ENCODE measurements at places on chromosomes 1 and 21.
A peak's percentile ranks its signal among the peaks of the same experiment; 100 is the strongest.

DNA sequence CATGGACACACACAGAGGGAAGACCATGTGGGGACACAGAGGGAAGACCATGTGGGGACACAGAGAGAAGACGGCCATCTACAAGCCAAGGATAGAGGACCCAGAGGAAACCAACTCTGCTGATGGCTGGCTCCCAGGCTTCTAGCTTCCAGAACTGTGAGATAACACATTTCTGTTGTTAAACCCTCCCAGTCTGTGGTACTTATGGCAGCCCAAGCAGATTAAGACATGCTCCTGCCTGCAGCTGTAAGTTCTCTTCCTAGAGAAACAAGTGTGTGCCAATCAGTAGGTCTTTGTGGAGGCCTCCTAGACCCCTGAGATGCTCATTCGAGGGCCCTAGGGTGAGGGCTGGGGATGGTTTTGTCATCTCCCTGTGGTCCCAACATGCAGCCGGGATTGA lies 2.7 kb downstream of the AGT start:
- DNase-seq = no peak

DNA sequence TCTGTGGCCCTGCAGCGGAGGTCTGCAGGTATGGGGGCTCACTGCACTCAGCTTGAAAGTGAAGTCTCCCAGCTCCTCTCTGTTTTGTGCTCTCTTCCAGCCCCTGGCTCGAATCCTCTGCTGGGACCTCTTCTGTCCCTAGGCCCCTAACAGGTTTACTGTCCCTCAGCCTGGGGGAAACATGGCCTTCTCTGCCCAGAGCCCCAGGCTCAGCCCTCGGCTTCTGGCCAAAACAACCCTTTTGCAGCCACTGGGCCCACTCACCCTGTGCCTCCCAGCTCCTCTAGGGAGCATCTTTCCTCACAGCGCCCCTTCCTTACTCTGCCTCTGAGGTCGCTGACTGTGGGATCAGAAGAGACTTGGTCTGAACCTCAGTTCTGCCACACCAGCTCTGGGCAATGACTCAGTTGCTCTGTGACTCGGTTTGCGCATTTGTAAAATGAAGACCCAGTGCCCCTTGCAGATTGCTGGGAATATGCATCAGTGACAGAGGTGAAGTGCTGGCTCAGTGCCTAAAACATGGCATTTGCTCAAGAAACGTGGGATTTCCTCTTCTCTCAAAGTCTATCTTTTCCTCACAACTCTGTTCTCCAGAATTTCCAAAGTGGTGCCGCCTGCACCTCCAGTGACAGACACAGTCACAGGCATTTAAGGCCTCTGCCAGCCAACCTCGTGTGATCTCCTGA lies 26.5 kb upstream of the TENT5C start:
- no peak for DNase-seq

GRCh38 chr1:110602466-110602865 lies 3.7 kb downstream of the KCNA2 start:
- DNase-seq = no peak

DNA sequence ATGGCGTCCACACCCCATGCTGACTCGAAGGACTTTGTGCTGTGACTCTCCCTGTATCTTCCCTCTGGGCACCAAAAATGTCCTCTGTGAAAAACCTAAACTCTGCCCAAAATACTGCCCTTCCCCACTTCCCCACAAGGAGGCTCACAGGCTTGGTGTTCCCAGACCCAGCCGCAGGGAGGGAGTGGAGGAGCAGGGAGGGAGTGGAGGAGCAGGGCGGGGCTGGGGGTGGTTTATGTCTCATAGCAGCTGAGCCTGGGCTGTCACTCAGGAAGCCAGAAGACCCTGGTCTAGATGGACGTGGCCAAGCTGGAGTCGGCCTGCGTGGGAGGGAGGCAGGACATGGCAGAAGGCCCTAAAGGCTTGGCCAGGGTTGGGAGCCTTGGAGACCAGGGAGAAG lies 461.7 kb downstream of the PTPRU start:
- DNase-seq = peak; percentile 88

DNA sequence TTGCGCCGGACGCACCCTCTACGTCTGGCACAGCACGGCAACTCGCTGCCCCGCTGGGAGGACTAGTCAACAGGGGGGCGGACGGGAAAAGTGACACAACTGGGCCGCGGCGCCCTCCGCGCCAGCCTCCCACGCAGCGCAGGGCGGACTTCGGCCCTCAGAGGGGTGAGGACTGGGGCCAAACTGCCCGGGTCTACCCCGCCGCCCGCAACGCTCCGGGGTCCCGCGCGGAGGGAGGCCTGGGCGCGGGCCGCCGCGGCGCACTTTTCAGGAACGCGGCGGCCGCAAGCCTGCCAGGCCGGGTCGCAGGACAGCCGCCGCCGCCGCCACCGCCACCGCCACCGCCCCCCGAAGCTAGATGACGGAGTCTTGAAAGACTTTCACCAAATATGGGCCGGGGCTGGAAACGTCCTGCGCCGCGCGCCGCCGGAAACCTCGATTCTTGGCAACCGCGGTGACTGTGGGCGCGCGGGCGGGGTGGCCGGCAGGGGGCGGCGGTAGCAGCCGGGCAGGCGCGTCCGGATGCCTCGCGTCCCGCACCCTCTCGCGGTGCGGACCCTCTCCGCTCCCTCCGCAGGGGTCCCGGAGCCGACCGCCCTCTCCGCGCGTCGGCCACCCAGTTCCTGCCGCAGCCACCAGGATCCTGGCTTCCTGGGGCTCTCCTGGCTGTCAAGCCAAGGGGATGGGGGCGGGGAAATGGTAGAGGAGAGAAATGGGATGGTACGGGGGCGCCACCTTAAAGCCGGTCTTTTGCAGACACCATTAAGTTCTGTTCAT lies 3.7 kb upstream of the CCN1 start:
- DNase-seq = peak; percentile 59

GRCh38 chr1:145827966-145828365 lies 4.0 kb downstream of the POLR3C start:
- DNase-seq = no peak

GRCh38 chr21:32018381-32018780 lies 145.6 kb downstream of the HUNK start:
- DNase-seq = no peak

DNA sequence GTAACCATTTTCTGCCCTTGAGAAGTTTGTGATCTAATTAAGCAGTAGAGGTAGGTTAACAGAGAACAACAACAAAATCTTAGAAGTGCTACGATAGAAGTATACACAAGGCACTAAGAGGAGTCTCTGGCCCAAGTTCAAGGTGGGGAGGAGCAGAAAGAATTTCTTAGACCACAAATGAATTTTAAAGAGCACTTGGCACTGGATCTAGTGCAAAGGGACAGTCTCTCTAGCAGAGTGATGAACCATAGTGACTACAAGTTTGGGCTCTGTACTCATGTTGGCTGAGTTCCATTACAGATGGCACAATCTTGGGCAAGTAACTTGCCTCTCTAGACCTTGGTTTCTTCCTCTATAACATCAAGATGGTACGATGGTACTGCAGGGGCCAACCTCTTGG lies 33.3 kb upstream of the PIGC start:
- DNase-seq = no peak

GRCh38 chr1:232499188-232499587 lies 130.7 kb downstream of the SIPA1L2 start:
- no peak for DNase-seq

DNA sequence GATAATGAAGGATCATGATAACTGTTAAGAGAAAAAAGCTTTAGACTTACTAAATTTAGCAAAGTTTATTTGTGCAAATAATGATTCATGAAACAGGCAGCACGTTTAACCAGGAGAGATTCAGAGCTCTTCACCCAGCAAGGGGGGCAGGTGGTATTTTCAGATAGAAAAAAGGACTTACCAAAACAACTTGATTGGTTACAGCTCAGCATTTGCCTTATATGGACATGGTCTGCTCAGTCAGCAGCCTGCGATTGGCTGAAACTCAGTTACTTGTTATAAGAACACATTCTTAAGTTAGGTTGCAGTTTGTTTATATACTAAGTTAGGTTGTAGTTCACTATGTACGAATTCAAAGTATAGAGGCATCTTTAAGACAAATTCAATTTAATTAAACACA lies 165.6 kb downstream of the DUSP10 start:
- peak; percentile 46 for DNase-seq

DNA sequence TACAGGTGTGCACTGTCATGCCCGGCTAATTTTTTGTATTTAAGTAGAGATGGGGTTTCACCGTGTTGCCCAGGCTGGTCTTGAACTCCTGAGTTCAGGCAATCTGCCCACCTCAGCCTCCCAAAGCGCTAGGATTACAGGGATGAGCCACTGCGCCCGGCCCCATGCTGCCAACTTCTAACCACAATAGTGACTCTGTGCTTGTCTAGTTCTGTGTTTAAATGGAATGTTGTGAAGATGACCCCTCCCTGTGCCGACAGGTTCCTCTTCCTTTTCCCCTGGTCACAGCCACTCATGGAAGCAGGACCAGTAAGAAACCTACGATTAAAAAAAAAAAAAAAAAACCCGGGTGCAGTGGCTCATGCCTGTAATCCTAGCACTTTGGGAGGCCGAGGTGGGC lies 4.7 kb downstream of the MAP1LC3C start:
- DNase-seq = no peak

GRCh38 chr1:194366705-194367104 lies 1180.3 kb upstream of the B3GALT2 start:
- no peak for DNase-seq

DNA sequence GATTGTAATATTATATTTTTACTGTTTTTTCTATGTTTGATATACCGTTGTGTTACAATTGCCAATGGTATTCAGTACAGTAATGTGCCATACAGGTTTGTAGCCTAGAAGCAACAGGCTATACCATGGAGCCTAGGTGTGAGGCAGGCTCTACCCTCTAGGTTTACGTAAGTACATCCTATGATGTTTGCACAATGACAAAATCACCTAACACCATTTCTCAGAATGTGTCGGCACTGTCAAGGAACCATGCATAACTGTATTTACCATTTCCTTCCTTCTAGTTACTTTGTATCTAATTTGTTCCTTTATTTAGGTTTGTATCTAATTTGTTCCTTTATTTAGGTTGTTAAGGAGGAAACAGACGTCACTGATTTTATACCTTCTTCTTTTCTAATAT lies 9.9 kb downstream of the NPHP4 start:
- no peak for DNase-seq

DNA sequence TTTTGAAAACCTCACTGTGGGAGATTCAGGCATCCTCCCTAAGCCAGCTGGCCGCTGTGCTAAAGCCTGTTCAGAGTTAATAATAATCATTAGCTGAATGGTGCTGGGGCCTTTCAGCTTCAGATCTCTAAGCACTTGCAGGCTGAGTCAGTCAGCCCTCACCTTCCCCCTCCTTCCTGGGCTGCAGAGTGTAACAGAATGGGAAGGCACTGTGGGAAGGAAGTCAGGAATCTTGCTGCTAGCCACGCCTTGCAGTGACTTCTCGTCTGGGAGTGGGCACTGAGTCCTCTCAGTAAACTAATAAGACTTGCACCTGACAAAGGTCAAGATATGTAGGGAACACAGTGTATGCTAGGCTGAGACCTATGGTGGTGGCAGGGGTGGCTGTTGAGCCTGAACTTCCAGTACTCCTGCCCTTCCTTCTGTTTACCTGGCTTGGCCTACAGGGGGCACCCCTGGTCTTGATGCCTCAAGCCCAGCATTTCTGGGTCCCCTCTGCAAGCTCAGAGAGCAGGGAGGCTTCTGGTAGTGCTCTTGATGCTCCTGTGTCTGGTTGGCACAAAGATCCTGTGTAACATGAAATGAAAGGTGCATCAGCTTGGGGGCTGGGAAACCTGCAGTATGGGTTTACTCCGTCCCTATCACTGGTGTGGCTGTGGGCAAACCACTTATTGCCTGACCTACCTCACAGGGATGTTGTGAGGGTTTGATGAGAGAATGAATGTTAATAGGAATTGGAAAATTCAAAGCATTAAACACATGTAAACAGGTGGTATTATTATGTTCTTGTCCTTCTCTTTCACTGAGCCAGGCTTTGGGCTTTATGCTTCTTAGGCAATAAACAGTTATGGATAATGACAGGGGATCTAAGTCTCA lies 6.0 kb downstream of the CYB561D1 start:
- peak; percentile 49 for DNase-seq

- no peak for DNase-seq
Observed at GRCh38 chr1:169848456-169848855, 45.2 kb downstream of the SCYL3 start.

DNA sequence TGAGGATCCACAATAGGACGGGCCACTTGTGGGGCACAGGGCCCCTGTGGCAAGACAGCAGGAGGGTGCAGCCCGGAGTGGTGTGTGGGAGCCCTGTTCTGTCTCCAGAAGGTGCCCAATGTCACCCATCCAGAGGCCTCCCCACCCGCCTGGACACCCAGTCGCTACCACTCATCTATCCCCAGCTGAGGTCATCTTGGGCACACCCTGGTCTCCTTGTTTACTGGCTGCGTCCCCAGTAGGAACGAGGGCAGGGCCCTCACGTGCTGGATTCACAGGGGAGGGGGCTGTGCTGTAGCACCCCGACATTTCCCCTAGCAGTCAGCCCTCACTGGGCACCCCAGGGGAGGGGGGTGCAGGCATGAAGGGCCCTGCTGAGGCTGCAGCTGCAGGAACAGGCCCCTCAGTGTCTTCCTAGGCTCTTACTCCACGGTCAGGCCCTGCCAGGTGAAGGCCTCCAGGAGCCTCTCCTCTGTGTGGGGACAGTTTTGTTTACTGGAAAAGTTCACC lies 2.3 kb upstream of the TNNT2 start:
- DNase-seq = no peak

DNA sequence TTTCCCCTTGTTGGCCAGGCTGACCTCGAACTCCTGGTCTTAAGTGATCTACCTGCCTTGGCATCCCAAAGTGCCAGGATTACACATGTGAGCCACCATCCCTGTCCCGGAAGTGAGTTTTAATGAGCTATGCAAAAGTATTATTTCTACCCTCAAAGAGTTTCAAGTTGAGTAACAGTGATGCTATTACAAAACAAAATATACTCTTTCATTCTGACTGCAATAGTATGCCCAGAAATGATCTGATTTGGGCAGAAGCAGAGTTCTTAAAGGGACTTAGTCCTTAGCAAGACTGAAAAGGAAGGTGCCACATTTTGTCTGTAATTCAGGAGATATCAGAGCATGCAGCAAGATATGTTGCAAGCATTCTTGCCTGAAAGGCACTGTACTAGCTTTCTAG lies 375.4 kb downstream of the NUF2 start:
- no peak for DNase-seq

GRCh38 chr1:53214376-53214940 lies 6.0 kb downstream of the CZIB start:
- DNase-seq = no peak

GRCh38 chr1:20359451-20360330 lies 69.0 kb downstream of the VWA5B1 start:
- no peak for DNase-seq

DNA sequence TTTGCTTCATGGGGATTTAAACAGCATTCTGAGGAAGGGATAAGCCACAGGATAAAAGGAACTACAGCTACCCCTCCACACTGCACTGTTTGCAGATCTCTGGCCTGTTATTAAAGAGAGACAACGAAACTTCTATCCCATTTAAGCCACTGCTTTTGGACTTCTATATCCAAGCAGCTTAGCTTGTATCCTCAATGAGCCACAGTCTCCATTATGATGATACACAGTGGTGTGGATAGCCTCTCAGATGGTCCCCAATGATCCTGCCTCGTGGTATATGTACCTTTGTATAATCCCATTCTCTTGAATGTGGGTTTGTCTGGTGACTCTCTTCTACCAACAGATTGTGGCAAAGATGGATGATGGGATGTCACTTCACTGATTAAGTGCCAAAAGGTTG lies 36.0 kb upstream of the MARK1 start:
- DNase-seq = no peak
